ENCODE measurements at places on chromosomes 7 and 10.

DNA sequence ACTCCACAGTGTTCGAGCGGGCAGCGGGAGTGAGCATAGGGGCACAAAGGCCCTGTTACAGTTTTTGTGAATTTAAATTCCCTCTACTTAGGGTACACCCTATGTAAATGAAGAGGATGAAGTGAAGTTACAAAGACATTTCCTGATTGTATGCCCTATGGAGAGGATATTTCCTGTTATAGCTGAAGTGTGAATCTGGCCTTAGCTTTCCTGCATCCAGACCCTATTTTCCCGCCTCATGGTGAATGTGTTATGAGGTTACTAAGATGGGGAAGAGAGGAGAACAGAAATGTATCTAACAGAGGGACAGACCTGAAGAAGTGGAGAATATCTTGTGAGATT, 37.8 kb upstream of the COMMD3 start:
- DNase-seq, result no peak

DNA sequence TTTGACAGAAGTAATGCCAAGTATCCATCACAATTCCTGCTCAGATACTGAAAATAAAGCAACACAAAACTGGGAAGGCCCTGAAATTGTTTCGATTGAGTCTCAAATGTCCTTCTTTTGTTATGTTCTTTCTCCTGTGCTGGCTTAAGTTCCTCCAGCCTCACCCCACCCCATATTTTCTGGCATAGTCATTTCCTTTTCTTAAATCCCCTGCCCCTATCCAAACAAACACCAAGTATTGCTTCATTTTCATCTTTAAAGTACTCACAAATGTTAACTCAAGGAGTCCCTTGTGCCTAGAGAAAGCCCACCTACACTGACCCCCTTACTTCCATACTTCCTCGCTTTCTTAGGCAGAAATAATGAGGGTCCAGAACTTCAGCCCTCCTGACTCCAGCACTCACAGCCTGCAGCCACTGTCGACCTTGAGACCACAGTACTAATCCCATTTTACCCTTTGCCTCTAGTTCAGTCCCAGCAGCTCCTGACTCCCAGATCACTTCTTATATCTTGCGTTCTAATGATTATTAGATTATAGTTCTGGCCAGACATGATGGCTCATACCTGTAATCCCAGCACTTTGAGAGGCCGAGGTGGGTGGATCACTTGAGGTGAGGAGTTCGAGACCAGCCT, 73.2 kb upstream of the ST8SIA6 start:
- DNase-seq, result no peak

GRCh38 chr10:106900016-106900652, 264.4 kb downstream of the SORCS1 start:
- DNase-seq, result no peak

- DNase-seq, result no peak
Measured at GRCh38 chr10:63114031-63114814, 18.9 kb upstream of the NRBF2 start.

- no peak for DNase-seq
Measured at GRCh38 chr7:15084368-15084767, 181.8 kb upstream of the DGKB start.

DNA sequence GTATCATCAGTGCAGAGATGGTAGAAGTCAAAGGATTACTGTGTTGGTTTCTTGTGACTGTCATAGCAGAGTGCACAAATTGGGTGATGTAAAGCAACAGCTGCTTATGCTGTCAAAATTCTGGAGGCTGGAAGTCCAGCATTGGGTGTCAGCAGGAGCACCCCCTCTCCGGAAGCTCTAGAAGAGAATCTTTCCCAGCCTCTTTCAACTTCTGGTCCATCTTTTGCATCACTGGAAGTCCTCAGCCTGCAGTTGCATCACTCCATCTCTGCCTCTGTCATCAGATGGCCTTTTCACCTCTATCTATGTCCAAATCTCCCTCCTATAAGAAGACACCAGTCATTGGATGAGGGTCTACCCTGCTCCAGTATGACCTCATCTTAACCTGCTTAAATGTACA, 35.8 kb upstream of the GALNTL5 start:
- no peak for DNase-seq

- no peak for DNase-seq
Measured at GRCh38 chr10:78491812-78492211, 458.1 kb downstream of the RPS24 start.

- no peak for DNase-seq
Measured at GRCh38 chr7:2500701-2501100, 18.9 kb upstream of the LFNG start.

- no peak for DNase-seq
Measured at GRCh38 chr7:26861050-26861449, 3.3 kb downstream of the SKAP2 start.

- DNase-seq, result no peak
Measured at GRCh38 chr7:149625947-149626392, 128.4 kb upstream of the ZNF746 start.

DNA sequence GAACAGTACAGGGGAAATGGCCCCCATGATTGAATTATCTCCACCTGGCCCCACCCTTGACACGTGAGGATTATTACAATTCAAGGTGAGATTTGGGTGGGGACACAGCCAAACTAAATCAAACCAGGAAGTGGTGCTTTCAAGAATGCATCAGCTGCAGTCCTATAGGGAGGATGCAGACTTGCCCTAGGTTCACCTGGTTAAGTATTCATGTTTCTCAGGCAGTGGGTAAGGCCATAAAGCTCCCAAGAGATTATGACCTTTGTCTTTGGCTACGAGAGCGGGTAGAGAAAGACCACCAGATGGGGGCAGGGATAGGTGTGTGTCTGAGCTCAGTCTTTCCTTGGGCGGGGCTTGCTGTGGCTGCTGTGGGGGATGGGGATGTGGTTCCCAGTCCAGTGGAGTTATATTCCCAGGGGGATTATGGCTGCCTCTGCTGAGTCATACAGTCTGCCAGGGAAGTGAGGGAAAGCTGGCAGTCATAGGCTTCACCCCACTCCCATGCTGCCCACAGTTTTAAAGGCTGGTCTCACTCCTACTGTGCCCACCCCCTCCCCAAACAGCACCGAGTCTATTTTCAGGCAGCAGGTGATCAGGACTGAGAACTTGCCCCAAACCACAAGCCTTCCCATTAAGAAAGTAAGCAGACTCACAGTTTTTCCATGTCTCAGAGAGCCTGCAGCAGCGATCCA, 8.4 kb upstream of the R3HCC1L start:
- DNase-seq, result no peak

All from brain pericyte (primary cell).